Esophagus squamous epithelium (tissue), 5 donors: ENCODE measurements at places on chromosomes 6 and 20.

DNA sequence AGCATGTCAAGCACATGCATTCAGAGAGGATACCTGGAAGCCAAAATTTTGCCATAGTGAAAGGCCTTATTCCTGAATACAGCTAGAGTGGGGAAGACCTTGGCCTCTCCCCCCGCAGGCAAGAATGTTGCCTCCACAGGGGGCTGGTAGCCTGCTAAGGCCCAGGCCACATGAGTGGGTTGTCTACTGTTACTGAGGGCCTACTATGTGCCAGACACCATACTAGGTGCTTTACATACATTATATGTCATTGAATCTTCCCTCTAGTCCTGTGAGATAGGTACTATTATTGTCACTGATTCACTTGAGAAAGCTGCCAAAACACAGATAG, 642 bp upstream of the PI16 start:
- DNase-seq = no peak

GRCh38 chr20:4886771-4887527, 114.4 kb downstream of the SLC23A2 start:
- DNase-seq = no peak

DNA sequence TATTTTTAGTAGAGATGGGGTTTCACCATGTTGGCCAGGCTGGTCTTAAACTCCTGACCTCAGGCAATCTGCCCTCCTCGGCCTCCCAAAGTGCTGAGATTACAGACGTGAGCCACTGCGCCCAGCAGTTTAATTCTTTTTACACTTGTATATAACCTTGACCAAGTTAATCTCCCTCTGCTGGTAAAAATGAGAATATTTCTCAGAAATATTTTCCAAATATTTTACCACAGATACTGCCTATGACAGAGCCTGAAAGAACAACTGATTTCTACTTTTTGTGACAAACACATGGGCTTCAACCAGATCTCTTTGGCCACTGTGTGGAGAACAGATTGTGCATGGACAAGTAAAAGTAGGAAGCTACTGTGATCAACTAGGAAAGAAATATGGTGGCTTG, 21.2 kb upstream of the NHSL1 start:
- DNase-seq = no peak

GRCh38 chr6:132498638-132499037, 14.3 kb downstream of the STX7 start:
- DNase-seq = no peak

DNA sequence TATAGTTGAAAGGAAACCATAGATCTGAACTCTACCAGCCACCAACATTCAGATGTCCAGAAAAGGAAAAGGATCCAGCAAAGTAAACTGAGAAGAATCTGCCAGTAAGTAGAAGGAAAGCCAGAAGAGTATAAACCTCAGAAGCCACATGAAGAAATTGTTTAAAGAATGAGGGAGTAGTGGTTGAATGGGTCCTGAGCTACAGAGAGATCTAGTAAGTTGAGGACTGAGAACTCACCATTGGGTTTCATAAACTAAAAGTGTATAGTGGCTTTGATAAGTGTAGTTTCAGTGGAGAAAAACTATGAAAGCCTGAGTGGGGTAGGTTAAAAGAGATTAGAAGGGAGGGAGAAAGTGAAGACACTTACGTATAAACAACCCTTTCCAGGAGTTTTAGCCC, 32.0 kb upstream of the SUMO4 start:
- DNase-seq = no peak

GRCh38 chr6:102075539-102075938, 682.0 kb downstream of the GRIK2 start:
- DNase-seq = no peak

- DNase-seq = no peak
Measured at GRCh38 chr6:45577836-45578504, 200.2 kb upstream of the SUPT3H start.

- DNase-seq = no peak
Measured at GRCh38 chr6:56528412-56528841, 114.3 kb downstream of the DST start.

- no peak for DNase-seq
Measured at GRCh38 chr6:155228546-155229166, 35.2 kb upstream of the CLDN20 start.

GRCh38 chr20:53444401-53445149, 149.1 kb downstream of the ZNF217 start:
- DNase-seq = no peak

DNA sequence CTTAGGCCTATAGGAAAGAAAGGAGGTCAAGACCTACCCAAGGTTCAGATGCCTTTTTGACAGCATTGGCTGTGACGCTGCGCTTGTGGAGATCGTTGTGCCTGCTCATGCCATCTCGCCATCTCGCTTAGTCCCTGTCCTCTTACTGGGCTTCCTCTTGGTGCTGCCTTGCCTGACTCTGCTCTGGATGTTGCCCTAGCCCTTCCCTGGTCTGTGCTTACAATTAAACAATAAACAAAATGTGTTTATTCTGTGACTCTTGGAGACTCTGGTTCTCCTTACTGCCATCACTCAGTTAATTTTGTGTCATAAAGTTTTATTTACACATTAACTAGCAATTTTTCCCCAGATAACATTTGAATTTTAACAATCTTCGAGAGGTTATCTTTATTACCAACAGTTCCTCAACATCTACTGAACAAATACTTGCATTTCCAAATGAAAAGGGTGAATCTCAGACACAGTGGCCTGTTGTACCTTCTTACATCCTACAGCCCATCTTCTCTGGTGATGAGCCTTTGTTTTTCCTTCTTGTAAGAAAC, 11.6 kb downstream of the AFDN start:
- DNase-seq = no peak

DNA sequence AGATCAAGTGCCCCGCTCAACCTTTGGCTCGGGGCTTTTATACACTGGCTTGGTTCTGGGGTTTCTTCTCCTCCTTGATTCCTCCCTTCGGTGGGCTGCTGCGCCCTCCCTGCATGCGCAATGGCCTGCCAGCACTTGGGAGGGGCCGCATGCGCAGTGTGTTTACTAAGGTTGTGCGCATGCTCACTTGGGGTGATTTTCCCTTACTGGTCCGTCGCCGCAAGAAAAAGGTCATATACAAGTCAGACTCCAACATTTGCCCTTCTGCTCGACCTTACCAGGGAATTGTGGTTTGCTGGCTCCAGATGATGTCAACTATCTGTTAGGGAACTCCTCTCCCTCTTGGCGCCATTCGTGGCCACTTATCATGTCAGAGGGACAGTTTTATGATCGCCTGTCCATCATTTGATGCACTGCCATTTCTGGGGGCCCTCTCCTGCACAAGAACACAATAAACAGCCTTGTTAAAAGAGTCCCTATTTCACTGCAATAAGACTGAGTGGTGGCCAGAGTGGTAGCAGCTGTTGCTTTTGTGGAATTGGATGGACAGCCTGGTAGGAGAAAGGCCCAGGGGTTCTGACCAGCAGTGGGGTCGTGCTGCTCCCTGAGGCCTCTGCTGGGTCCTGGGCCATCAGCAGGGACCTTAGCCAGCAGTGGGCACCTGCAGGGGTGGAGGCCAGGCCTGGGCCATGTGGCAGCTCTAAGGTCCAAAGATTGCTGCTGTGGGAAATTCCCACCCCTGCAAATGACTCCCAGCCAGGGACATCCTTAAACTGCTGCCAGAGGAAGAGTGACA, 2.8 kb upstream of the LBP start:
- no peak for DNase-seq

DNA sequence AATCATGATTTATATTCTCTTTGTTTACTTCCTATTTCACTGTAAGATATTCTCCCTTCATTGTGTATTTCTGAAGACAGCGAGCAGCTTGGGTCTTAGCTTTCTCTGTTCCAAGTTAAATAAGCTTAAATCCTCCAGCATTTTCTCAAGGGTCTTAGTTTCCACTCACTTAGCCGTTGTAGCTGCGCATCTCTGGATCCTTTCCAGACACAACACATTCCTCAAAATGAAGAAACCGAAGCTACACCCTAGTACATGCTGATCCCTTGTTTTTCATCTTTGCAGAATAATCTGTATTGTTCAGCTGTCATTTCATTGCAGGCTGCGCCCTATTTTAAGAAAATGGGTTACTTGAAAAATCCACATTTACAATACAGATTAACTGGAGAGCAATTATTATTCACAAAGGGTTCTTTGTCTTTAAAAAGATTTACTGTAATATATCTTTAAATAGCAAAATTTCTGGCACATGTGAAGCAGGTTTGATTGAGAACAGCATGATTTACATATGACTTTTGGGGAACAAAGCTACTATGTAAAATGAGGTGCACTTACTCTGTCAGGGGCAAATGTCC, 375.8 kb downstream of the QKI start:
- DNase-seq = no peak

GRCh38 chr20:4484379-4484997, 237.2 kb upstream of the PRND start:
- no peak for DNase-seq

DNA sequence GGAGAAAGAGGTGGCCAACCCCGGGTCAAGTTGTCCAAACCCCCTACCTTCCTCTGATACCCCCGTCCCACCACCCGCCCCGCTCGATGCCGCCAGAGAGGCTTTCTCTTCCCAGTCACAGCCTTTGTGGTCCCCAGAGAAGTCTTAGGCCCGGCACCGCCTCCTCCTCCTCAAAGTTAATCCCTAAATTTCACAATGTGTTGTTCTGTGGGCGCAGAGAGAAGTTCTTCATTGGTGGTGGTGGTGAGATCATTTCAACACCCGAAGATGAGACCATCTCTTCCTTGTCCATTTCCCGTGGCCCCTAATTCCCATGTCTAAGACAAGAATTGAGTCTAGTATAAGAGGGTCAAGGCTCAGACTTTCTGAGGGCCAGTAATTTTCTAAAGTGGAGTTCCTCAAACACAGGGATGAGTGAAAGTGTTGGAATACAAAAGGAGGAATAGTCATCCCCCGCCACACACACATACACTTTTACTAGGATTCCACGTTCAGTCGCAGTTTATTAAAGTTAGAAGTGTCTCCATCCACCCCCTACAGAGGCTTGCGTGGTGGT, 10.4 kb downstream of the TRIM31 start:
- DNase-seq = no peak

DNA sequence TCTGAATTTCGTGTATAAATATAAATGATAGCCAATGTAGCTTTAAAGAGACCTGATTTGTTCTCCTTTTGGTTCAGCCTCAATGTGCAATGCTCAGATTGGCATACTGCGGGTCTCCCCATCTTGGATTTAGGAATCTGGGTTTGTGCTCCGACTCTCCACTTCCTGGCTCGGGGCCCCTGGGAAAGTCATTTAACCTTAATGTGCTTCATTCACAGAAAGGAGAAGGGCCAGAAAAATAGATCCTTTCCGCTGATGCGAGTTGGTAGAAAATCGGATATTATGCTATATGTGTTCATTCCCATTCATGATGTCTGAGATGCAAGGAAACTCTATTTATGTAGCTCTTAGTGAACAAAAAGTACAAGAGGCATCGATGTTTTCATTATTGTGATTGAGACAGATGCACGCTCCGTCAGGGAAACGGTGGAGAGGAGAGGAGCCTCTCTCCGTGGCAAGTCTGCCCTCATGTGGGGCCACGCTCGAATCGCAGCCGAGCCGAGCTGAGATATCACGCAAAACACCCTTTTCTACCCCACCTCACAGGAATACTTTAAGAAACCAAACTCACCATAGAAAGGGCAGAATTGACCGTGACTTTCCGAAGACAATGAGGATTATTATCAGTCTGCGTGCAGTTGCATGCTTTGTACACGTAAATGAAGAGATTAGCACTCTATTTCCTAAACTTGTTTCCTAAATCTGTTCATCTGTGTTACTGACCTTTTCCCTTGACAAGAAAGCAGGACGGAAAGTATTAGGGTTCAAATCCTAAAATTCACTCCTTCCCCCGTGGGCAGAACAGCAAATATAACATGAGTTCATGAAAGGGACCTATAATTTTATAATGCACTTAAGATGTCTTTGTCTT, 136.6 kb downstream of the COL9A1 start:
- DNase-seq = no peak

- no peak for DNase-seq
Measured at GRCh38 chr6:21461844-21462518, 131.6 kb upstream of the SOX4 start.

DNA sequence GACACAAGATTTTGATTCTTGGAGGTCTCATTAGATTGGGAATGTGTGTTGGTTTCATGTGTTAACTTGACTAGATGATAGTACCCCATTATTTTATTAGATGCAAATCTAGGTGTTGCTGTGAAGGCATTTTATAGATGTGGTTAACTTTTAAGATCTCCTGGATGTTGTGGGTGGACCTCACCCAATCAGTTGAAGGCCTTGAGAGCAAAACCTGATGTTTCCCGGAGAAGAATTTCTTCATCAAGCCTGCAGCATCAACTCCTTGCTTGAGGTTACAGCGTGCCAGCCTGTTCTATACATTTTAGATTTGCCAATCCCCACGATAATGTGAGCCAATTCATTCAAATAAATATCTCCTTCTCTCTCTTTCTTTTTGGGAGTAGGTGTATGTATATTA, 66.8 kb upstream of the EXOC2 start:
- no peak for DNase-seq

GRCh38 chr6:72376736-72377135, 245.1 kb upstream of the KCNQ5 start:
- no peak for DNase-seq

DNA sequence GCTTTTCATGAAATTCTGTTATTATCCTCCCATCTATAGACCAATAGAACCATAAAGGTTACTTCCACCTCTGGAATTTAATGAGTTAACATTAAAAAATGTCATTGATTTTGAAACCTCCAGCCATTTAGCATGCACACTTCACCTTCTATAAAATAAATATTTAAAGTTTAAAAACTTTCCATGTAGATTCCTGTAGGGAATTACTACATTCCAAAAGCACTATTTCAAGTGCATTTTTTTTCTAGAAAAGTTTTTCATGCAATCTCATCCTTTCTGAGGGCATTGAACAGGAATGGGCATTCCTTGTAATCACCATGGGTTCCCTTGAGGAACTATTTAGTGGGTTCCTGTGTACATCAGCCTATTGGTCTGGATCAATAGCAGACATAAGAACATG, 253.8 kb upstream of the RIN2 start:
- DNase-seq = no peak

GRCh38 chr6:144665932-144666450, 380.9 kb downstream of the UTRN start:
- DNase-seq = no peak

DNA sequence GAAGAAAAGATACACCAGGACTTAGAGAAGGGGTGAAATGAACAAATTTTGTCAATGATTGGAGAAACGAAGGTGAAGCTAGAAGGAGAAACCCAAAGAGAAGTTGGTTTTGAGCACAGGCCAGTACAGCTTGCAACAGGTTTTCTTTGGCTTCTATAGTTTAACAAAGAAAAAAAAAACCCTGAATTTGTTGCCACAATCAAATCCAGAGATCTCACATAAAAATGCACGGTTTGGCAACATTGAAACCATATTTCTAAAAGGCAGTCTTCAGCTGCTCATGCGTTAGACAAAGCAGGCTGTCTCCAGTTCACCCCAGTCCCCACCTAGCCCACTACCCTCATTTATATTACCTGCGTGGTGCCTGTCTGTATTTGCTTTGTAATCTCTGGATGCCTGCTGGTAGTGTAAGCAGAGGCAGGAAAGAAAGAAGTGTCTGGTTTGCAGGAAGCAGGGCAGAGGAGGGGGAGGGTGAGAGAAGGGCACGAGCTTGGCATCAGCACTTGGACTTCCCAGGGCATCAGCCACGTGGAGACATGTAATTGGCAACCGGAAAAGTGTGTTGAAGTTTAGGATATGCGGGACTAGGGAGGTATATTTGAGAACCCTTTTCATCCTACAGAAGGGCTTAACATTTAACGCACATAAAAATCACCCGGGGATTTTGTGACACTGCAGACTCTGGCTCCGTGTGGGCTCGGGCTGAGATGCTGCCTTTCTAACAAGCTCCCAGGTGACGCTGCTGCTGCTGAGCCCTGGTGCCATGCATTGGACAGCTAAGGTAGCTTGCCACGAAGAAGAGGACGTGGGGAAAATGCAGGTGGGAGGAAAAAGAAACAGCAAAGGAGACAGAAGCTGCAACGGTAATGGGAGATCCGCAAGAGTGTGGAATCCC, 14.4 kb downstream of the PFDN4 start:
- DNase-seq = no peak
